ENCODE measurements at places on chromosomes 3 and 15.
A peak's percentile ranks its signal among the peaks of the same experiment; 100 is the strongest.

DNA sequence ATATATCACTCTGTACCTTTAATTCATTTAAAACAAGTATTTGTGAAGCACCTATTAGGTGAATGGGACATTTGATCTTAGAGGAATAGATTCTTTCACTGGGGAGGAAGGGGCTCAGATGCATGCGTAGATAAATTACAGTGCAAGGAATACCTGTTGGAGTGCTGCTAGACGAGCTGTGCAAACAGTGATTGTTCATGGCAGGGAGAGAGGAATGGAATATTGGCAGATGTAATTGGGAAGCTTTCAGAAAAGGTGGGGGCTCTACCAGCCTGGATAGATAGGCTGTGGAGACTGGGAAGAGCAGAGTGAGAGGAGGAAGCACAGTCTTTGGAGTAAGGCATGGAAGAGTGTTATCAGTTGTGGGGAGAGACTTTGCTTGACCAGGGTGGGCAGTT, 116.8 kb downstream of the AKAP13 start:
- DNase-seq: no peak

- no peak for DNase-seq
These were observed 53.3 kb downstream of the EBLN2 start for GRCh38 chr3:73114711-73115110.

DNA sequence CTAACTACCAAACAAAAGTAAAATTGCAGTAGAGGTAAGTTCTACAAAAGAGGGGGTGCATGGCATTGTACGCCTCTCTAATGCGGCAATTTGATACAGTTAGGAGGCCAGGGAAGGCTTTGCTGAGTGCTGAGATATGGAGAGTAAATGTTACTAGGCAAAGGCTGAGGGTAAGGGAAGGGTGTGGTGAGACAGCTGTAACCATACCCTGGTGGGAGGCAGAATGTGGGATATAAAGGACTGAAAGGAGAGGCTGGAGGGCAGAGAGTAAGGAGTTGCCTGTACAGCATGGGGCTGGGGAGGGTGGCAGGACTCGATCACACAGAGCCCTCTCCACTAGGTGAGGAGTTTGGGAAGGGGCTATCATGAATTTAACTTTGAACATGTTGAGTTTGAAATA, 106.3 kb downstream of the PDCD6IP start:
- DNase-seq: no peak

GRCh38 chr15:38438031-38438986, 15.6 kb upstream of the FAM98B start:
- no peak for DNase-seq

DNA sequence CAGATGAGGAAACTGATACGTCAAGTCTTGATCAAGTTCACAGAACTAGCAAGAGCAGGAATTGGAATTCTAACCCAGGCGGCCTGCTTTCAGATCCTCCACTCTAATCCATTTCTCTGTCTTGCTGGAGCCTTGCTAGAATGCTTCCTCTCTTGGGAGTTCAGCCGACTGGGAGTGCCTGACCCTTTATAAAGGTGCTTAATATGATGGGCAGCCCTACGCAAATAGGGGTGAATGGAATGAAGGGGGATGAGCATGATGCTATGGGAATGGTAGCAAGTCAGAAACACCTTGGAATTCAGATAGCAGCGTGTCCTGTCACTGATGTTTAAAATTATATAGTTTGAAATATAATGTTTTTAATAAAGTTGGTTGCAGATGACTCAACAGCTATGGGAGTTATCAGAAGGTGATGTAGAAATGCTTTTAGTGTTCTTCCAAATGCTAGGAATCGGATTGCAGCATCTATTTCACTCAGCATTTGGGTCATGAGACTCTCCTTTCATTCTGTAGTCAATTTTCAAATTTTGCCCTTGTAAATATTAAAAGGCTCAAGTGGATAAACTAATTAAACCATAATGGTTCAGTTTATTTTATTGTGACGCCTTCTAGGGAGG, 150.7 kb downstream of the FNDC3B start:
- DNase-seq: no peak

DNA sequence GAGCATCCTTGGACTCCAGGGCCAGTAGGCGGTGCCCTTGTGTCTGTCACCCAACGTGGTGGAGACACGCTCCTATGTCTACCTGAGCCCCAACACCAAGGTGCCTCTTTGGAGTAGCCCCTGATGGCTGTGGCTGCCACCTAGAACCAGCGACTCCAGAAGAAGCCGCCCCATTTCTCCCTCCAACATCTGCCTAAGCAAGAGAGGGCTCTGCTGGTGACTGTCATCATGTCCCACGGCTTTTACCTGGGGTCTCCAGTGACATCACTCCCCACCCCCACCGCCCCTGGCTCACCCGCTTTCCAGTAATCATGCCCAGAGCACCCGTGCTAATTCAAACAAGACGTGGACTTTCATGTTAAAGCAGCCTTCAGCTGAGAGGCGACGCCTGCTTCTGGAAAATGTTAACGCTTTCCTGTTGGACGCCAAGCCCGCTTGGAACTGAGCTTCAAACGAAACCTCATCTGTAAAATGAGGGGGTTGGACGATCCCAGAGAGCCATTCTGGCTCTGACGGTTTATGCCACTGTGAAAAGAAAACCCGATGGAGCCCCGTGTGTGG, 57.0 kb downstream of the ISG20 start:
- no peak for DNase-seq

DNA sequence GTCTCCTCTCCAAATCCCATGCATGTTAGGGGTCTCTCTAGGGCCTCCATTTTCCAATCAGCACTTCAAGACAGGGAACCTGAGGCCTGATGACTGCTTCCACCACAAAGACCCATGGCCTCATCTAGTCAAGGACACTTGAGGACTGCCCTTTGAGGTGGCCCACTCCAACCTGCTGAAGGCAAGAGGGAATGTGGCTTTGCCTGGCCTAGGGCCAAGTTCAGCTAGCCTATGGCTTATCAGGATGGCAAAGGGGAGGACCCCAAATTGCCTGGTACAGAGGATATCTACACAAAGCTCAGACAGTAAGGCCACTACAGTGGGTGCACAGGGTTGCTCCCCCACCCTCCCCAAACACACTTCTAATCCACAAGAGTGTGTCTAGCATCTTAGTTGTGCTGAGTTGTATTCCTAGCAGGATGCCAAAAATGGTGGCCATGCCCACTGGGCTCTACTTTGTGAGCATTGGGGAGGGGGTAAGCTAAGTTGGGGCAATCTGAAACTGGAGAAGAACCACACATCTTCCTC, 10.0 kb upstream of the GRAMD2A start:
- no peak for DNase-seq

GRCh38 chr3:180252683-180253082, 215.9 kb upstream of the PEX5L start:
- DNase-seq: no peak

DNA sequence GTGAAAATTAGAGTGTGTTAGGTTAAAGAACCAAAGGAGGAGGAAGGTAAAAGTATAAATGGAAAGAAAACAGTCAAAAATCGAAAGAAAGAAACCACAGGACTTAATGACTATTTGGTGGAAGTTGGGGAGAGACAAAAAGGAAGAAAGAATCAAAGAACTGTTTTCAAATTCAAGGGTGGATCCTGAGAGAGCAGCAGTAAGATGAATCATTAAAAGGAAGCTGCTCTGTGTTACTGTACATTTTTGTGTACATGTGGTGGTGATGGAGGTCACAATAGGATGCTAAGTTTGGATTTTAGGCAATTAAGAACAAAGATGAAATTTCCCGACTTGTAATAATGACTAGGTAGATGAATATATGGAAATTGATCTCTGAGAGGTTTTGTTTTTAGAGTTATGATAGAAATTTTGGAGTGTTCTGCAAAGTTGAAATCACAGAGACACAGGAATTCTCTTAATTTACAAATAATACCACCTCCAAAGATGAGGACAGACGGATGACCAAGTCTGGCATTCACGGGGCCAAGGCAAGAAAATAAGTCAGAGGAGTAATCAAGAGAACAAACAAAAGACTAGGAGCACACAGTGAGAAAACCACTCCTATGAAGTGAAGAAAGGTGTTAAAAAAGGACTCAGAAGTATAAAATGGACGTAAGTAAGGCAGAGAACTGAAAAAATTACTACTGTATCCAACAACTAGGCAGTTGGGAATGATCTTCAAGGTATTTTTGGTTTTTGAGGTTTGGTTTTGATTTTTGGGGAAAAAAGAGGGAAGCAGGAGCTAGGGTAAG, 7.1 kb downstream of the DHX36 start:
- no peak for DNase-seq

DNA sequence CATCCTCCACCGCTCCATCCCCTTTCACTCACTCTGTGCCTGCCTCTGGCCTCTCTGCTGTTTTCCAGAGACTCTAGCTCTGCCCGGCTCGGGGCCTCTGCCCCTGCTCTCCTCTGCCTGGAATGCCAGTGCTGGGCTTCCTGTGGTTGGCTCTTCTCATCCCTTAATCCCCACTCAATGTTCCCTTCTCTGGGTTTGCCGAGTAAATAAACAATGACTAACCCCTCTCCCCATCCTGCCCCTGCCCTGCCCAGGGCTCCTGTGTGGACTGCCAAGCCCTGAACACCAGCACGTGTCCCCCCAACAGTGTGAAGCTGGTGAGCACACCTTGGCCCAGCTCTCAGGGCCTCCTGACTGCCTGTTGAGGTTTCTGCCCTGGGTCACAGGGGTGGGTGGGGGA, 12.2 kb downstream of the STAB1 start:
- no peak for DNase-seq

GRCh38 chr3:154904328-154904727, 175.8 kb upstream of the MME start:
- DNase-seq: no peak

DNA sequence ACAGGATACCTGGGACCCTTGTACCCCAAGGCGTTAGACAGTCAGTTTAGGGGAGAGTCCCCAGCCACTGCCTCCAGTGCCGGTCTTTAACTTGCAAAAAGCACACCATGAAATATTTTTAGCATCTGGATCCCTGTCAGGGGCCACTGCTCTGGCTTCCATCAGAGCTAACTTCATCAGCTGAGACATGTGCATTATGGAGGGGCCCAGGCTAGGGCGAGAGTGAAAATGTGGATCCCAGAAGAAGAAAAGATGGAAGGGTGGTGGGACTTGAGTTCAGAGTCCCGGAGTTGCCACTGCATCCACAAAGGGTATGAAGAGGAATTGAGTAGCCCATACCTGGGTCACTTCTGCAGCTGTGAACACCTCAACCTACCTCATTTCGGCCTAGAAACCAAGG, 23.5 kb upstream of the SPATA12 start:
- DNase-seq: no peak

DNA sequence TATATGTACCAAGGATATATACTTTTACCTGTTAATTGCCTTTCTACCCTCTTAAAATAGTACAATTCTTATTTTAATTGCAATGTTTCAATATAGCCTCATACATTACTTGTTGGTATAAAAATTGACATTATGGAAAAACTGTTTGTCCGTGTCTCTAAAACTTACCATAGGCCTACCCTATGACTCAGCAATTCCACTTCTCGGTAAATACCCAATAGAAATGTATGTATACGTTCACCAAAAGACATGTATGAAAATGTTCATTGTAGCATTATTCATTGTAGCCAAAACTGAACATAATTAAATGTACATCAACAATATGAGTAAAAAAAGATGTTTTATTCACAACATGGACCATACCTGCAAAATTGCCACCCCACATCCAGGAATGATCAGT, 679.2 kb upstream of the UBE2E2 start:
- no peak for DNase-seq

GRCh38 chr3:43378066-43378935, 92.0 kb downstream of the SNRK start:
- DNase-seq: peak; percentile 39

DNA sequence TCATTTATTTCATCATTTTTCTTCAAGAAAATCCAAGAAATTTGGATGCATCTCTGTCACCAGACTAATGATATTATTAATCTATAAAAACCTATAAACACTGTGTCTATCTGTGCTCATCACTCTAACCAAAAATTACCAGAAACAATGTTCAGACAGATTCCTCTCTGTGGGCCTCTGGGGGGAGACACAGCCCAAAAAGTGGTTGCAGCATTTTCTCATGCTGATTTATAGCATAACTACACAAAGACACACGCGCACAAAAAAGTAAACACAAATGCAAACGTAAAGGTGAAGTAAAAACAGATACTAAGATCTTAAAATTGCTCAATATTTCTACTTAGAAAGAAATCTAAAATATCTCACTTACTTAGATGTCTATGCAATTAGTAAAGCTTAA, 976.0 kb downstream of the GBE1 start:
- no peak for DNase-seq

GRCh38 chr15:50260969-50261496, 4.5 kb downstream of the HDC start:
- DNase-seq: no peak

DNA sequence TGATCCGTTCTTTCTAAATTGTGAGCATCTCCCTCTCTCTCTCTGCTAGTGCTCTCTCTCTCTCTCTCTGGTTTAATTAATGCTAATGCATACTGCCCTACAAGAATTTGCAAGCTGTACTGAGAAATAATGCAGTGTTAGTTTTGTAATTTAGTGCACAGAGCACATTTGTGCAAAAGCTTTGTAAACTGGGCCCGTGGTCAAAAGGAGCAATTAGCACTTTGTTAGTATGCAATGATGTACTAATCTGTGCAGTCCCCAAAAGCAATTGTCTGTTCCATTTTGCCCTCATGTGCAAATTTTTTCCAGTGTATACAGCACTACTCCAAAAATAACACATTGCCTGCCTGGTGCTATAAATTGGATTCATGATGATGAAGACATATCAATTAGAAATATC, 184.6 kb upstream of the CMC1 start:
- DNase-seq: no peak

DNA sequence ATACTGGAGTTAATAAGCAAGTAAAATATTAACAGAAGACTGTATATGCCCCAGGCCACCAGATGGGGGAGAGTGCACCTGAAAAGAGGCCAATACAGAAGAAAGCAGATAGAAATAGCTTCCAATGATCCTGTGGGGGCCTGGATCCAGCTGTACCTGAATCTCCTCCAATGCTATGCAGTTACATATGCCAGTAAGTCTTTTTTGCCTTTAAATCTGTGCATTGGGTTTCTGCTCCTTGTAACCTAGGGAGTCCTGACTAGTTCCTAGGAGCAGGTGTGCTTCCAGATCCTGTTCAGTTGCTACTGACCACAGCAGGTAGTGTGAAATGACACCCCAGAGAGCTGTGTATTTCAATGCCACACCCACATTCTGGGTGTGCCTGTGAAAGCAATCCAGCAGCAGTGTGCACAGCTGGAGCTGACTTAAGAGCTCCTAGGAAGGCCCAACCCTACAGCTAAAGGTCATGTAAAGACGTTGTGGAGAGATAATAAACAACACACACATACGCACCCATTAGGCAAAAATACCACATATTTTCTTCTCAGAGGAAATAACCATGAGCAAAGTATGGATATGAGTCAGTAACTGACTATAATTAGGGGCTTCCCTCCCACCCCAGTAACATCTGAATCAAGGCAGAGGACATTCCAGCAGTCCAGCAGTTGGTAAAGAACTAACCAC, 62.2 kb upstream of the AKAP13 start:
- DNase-seq: no peak

- DNase-seq: no peak
These were observed 393.3 kb downstream of the GRM7 start for GRCh38 chr3:7254251-7254650.

- DNase-seq: no peak
These were observed 27.7 kb downstream of the MAGI1 start for GRCh38 chr3:66010739-66011655.
